Lung microvascular endothelial cell (primary cell): ENCODE measurements at places on chromosomes 12 and 14. TPM values are rescaled to one million over a fixed set of nuclear protein-coding genes. Genes with fewer than 3 reads are reported as not detected.

- DNase-seq = peak; percentile 44
Observed at GRCh38 chr12:31003861-31004640, 69.6 kb upstream of the DDX11 start.

The FITM1 gene
- total RNA-seq = 0.20 and 0.44 TPM in 2 replicates

DNA sequence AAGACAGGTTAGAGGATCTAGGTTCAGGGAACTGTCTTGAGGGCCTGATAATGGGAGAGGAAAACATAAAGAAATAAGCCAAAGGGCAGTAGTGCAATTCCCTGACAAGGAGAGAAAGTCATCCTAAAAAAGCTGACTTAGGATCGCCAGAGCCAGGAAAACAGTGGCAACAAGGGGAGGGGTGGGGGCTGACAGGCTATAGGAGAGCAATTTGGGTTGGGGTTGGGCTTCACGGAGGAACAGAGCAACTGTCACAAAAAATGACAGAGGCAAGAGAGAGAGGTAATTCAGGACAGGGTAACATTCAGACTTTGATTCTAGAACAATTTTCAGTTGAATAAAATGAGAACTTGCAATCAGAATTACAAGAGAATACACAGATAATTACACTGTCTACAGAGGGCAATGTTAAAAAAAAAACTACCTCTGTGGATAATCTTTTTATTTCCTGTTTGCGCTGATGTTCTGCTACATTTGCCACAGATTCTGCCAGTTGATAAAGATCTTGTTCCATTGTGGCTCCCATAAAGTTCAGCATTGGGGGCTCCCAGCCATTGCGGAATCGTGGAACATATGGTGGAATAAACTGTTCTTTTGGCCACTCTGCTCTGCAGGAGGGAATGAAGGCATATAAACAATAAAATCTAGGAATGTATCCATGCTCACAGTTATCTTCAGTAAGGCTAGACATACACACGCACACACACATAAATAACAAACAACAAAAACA is 138.6 kb downstream of the EPS8 start:
- peak; percentile 77 for DNase-seq

The IL26 gene
- total RNA-seq = not detected in 2 replicates

The AGAP2 gene
- 0.20 and 0.22 TPM in 2 replicates for total RNA-seq

DNA sequence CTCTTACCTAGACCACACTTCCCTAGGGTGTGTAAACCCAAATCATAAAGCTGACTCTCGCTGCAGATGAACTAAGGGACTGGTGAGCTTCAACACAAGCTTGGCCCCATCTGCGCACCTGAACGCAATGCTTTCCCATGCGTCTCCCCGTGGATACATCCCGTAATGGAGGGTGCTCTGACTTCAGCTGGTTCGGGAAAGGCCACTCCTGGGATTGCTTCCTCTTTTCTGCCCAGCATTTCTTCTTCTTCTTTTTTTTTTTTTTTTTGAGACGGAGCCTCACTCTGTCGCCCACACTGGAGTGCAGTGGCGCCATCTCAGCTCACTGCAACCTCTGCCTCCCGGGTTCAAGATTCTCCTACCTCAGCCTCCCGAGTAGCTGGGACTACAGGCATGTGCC is 27.7 kb upstream of the ETFBKMT start:
- DNase-seq = no peak

The MGP gene
- total RNA-seq = 26.2 and 154 TPM in 2 replicates

GRCh38 chr14:88233915-88234314 is 89.2 kb downstream of the KCNK10 start:
- peak; percentile 27 for DNase-seq
